ENCODE measurements at places on chromosomes 7 and 10. TPM values are rescaled to one million over a fixed set of nuclear protein-coding genes. Genes with fewer than 3 reads are reported as not detected.

ZPBP gene
- 0.90 TPM for polyA plus RNA-seq

GAD2 gene
- polyA plus RNA-seq: 2.9 TPM

- DNase-seq: no peak
Observed at GRCh38 chr10:71214641-71215559, 2.5 kb downstream of the UNC5B start.

DNA sequence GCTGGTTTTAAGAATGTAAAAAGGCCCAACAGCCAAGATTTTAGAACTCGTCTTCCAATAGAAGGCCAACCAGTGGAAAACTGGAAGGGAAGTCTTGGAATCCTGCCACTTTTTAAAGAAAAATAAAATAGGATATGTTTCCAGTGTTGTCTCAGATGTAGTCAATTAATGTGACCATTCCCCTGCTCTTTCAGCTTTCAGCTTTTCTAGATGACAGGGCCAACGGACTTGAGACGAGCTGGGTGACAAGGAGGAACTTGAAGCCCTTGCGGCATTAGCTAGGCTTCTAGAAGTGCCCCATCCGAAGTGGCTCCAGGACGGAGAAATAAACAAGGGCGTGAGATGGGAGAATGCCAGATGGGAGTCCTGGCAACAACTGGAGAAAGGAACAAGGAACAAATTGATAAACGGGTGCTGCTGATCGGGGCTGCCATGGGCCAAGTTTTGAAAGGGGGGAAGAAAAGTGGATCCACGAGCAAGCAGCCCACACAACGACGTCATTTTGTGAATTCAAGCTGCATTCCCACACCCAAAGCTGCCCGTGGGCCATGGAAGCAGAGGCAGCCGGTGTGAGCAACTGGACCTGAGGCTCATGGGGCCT is 42.3 kb downstream of the CTBP2 start:
- peak; percentile 40 for DNase-seq

GRCh38 chr10:47288236-47288635 is 11.8 kb upstream of the GDF10 start:
- DNase-seq: no peak

DNA sequence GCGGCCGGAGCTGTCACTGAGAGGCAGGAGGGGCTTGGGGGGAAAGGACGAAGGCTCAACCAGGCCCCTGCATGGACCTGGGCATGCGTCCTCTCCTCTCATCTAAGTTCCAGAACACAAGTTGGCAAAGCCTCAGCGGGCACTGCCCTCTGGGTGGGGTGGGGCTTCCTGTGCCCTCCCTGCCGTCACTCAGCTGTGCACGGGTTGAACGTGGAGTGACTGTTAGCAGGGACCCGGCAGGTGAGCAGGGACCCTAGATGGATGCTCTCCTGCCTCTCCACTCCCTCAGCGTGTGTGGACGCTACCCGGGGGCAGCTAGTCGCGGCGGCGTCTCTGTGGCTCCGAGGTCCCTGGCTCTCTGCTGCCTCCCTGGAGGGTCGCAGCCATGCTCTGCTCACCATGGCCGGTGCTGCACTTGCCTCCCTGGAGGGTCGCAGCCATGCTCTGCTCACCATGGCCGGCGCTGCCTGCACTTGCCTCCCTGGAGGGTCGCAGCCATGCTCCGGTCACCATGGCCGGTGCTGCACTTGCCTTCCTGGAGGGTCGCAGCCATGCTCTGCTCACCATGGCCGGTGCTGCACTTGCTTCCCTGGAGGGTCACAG is 36.4 kb upstream of the TTYH3 start:
- DNase-seq: no peak

DNA sequence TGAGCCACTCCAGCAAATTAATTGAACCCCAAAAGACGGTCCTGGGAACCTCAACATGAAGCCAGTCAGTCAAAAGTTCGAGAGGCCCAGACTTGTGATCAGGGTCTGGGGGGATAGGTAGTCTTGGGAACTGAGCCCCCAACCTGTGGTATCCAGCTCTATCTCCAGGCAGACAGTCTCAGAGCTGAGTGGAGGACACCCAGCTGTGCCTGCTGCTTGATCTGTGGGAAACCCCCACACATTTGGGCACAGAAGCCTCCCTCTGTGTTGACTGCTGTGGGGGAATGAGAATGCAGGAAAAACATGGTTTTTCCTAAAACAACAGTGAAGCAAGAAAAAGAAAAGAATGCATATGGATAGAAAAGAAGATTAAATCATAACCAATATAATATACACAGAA is 16.3 kb upstream of the SNX8 start:
- no peak for DNase-seq
